Aorta (tissue), 5 donors: ENCODE measurements at places on chromosomes 12 and 14. TPM values are rescaled to one million over a fixed set of nuclear protein-coding genes. Genes with fewer than 3 reads are reported as not detected.

DNA sequence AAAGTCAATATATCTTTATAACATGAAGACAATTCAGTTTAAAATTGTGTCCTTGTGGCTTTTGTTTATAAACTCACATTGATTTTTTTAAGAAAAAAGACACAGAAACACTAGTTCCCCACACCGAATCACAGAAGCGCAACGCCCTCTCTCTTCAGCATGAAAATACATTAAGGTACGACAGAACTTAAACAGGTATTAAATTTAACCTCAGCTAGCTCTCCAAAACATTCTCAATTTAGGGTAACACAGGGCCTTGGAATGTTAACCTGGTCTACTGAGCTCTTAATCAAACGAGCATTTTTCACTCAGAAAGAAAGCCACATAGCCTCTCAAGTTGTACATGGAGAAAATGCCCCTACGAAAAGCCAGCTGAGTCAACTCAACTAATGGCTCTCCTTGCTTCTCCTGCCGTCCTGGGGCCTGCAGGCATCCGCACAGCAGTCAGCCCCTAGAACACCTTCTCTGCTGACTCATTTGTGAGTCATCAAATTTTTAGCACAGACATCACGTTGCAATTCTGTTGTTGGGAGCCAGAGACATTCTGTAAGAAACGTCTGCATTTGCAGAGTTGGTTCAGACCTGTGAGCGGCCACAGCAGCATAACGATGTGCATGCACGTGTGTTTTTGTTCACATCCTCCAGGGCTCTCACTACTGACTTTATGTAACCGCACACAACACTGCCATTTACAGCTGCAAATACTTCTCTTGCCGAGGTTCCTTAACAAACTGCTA is 141.6 kb downstream of the ITPR2 start:
- no peak for DNase-seq
- H3K4me3 ChIP-seq = no peak overlapping the region
- no peak overlapping the region for H3K27ac ChIP-seq

GRCh38 chr12:29735604-29736003 is 48.1 kb downstream of the TMTC1 start:
- H3K27ac ChIP-seq = no peak overlapping the region
- H3K4me1 ChIP-seq = peaks cover 11% of the 10 kb centered on the region
- H3K36me3 ChIP-seq = no peaks in the 10 kb centered on the region
- no peaks in the 10 kb centered on the region for H3K27me3 ChIP-seq
- DNase-seq = no peak

DNA sequence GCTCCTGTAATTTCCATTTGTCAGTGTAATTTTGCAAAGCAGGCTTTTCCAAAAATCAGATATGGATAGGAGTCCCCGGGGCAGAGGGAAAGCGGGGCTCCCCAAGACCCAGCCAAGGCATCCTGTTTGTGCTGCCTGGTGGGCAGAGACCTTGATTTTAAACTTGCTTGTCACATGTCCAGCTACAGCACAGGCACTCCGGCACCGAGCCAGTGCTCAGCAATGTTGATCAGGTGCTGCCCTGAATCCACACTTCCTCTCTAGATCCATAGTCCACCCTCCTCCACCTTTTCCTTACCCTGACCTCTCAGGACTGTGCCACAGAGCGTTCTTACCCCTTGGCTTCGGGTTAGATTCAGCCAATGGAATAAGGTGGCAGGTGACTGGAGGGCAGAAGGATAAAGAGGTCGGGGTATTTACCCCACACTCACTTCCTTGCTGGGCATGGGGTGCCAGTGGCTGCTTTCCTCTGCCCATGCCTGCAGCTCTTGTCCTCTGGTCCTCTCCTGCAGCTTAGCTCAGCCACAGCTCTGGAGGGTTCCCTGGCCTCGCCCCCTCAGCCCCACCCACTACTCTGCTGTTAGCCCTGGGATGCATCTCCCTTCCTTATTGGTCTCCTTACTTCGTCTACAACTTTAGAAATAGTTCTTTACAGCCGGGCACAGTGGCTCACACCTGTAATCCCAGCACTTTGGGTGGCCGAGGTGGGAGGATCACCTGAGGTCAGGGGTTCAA is 80.1 kb downstream of the IRF2BPL start:
- H3K36me3 ChIP-seq = no peaks in the 10 kb centered on the region
- DNase-seq = no peak
- no peaks in the 10 kb centered on the region for H3K27me3 ChIP-seq
- H3K27ac ChIP-seq = peak overlapping the region; percentile 13
- H3K4me3 ChIP-seq = no peak overlapping the region
- H3K4me1 ChIP-seq = no peaks in the 10 kb centered on the region

DNA sequence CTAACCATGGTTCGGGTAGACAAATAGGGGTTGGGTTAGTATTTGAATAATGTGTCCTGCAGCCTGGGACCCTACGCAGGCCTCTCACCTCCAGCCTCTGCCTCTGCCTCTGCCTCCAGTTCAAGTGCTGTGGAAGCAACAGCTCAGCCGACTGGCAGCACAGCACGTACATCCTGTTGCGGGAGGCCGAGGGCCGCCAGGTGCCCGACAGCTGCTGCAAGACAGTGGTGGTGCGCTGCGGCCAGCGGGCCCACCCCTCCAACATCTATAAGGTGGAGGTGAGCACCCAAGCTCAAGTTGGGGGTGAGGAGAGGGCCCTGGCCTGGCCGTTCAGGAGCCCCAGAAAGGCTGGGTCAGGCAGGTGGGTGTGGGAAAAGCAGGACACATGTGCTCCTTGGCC is 55.9 kb downstream of the TSPAN11 start:
- no peak overlapping the region for H3K27ac ChIP-seq
- H3K36me3 ChIP-seq = no peaks in the 10 kb centered on the region
- H3K27me3 ChIP-seq = no peaks in the 10 kb centered on the region
- H3K4me1 ChIP-seq = no peaks in the 10 kb centered on the region

DNA sequence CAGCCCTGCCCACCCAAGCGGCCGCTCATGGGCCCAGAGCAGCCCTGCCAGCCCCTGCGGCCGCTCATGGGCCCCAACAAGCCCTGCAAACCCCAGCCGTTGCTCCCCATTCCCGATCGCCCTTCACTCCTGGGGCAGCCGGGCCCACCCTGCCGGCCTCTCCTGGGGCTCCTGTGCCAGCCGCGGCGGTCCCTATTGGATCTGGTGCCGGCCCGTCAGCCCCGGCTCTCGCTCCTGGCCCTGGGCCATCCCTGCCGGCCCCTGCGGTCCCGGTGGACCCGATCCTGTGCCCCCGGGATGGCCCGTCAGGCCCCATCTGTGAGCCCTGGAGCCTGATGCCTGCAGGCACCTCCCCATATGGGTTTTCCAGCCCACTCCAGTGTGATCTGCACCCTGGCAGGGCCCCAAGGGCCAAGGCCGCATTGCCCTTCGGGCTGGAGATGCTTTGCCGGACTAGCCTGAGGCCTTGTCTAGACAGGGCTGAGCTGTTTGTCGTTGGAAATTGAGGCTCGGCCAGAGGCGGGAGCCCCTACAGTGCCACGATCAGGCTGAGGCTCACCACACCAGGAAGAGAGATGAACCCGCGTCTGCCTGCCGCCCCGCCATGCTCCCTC is 20.3 kb downstream of the FBRSL1 start:
- no peak for DNase-seq
- no peak overlapping the region for H3K27ac ChIP-seq
- no peak overlapping the region for H3K4me3 ChIP-seq

DNA sequence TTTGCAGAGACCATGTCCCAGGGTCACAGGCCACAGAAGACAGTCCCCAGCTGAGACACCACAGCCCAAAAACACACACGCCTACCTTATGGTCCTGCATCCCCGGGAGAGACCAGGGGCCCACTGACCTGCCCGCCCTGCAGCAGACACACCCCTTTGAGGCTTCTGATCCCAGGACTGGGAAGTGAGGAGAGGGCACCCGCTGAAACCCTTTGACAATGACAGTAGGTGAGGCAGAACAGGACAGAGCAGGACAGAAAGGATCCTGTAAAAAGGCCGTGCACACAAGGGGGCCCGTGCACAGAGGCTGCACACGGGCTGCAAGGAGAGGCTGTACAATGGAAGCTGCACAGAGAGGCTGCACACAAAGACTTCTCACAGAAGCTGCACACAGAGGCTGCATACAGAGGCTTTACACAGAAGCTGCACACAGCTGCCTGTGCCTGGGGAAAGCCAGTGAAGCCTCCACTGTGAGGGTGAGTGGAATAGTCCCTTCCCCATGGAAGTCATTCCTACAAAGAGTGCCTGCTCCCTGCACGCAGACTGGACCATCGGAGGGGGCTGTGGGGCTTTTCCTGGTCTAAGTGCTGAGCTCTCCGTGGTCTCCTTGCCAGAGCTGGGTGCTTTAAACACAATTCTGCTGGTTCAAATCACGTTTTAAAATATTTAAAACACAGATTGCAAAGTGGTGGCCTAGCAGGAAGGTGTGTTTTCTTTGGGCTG is 16.6 kb upstream of the SFSWAP start:
- DNase-seq = no peak
- no peak overlapping the region for H3K4me3 ChIP-seq
- H3K36me3 ChIP-seq = no peaks in the 10 kb centered on the region

- H3K4me1 ChIP-seq = no peaks in the 10 kb centered on the region
- no peak for DNase-seq
- no peaks in the 10 kb centered on the region for H3K27me3 ChIP-seq
Observed at GRCh38 chr12:130204541-130204953, 42.3 kb downstream of the FZD10 start.

DNA sequence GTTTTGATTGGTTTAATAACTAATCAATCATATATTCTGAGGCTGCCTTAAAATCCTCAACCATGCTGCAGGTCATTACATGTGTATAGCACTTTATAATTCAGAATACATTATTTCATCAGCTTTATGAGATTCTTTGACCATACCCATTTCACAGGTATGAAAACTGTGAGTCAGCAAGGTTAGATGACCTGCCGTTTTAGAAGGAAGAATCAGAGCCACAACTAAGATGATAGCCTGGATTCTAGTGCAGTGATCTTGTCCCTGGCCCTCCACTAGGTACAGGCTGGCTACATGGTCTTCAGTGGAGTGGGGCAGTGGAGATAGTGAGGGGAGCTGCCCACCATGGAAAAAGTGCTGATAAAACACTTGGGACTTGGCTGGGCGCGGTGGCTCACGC is 154.4 kb upstream of the MAX start:
- H3K4me1 ChIP-seq = no peaks in the 10 kb centered on the region
- H3K36me3 ChIP-seq = no peaks in the 10 kb centered on the region
- H3K27me3 ChIP-seq = no peaks in the 10 kb centered on the region
- no peak overlapping the region for H3K27ac ChIP-seq

DNA sequence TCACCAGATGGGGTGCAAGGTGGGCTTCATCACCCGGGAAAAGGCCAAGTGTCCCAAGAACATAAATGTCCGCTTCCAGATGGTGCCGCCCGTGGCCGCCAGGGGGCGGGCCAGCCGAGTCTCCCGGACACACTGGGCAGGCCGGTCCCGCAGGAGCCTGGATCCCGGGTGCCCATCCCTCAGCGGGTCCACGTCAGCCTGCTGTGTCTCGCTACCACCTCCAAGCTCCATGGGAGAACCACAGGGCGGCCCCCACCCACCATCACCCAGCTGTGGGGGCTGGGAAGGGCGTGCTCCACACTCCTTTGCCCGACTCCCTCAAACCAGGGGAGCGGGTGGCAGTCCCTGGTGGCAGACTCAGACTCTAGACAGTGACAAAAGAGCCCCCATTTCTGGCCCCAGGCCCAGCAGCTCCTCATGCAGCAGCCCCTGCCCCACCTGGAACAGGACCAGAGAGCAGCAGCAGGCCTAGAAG is 22.0 kb upstream of the NUDT14 start:
- no peaks in the 10 kb centered on the region for H3K27me3 ChIP-seq
- H3K4me3 ChIP-seq = no peak overlapping the region
- no peak overlapping the region for H3K27ac ChIP-seq
- H3K36me3 ChIP-seq = no peaks in the 10 kb centered on the region

DNA sequence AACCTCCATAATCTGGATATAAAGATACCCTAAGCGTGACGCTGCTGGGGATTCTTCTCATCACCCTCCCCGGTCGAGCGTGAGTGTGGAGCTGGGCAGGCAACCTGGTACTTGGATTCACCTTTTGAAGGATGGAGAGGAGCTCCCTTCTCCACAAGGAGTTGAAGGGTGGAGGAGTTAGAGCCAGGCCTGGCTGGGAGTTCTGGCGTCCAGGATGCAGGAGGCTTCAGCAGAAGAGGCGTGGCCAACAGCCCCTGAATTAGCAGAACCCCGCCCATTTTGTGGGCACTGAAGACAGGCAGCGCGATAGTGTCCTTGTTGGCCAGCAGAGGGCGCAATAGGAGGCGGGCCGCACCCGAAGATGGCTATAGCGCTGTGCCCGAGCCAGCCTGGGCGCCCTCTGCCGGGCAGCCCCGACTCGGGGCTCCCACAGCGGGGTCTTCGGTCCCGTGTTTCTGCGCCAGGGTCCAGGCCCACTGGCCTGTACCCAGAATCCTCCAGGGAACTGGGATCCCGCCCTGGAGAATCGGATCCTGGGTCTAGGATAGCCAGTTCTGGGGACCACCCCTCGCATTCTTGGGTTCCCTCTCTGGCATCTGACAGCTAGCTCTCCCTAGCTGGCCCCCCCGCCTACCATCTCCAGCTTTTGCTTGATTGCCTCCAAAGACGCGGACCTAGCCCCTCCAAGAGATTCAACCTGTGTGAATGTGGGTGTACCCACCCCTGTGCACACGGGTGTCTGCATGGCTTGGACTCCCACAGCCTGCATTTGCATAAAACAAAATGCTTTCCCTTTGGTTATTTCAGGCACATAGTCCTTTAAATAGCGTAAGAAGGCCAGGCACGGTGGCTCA is 26.0 kb upstream of the SMUG1 start:
- no peak overlapping the region for H3K4me3 ChIP-seq
- DNase-seq = peak; percentile 93
- H3K27me3 ChIP-seq = no peaks in the 10 kb centered on the region
- H3K27ac ChIP-seq = no peak overlapping the region
- no peaks in the 10 kb centered on the region for H3K4me1 ChIP-seq

DNA sequence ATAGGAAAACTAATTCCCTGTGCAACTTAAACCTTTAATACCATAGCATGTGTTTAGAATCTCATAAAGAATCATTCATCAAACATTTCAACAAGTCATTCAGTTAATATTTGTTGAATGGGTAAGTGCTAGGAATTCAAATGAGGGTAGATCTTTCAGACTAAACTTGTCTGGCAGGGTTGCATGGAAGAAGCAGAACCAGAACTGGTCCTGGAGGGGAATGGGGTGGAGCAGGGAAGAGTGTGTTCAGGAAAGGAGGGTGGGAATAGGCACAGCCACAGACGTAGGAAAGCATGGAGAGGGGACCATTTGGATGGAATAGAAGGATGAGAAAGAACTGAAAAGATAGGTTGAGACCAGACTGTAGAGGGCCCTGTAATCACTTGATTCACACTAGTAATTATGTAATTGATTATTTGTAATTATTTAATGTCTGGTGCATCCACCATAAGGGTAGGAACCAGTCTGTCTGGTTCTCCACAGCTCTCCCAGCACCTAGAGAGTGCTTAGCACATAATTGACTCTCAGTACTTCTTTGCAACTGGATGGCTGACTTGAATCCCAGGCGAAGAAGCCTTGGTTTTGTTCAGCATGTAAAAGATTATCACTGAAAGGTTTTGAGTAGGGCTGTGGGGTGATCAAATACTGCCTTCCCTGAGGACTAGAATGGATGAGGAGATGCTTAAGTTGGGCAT is 3.0 kb upstream of the MAP3K9 start:
- H3K27ac ChIP-seq = no peak overlapping the region
- H3K36me3 ChIP-seq = no peaks in the 10 kb centered on the region
- H3K4me3 ChIP-seq = no peak overlapping the region
- DNase-seq = no peak

The CLEC4C gene
- not detected for total RNA-seq

The MYO1H gene
- total RNA-seq = not detected

The HSPB8 gene
- total RNA-seq = 381 TPM

The KRT80 gene
- 0.12 TPM for total RNA-seq

The KCNMB4 gene
- 2.0 TPM for total RNA-seq
